ENCODE measurements at places on chromosomes 1 and 21.

GRCh38 chr1:110341146-110341871 is 2.1 kb downstream of the RBM15 start:
- DNase-seq, result no peak

DNA sequence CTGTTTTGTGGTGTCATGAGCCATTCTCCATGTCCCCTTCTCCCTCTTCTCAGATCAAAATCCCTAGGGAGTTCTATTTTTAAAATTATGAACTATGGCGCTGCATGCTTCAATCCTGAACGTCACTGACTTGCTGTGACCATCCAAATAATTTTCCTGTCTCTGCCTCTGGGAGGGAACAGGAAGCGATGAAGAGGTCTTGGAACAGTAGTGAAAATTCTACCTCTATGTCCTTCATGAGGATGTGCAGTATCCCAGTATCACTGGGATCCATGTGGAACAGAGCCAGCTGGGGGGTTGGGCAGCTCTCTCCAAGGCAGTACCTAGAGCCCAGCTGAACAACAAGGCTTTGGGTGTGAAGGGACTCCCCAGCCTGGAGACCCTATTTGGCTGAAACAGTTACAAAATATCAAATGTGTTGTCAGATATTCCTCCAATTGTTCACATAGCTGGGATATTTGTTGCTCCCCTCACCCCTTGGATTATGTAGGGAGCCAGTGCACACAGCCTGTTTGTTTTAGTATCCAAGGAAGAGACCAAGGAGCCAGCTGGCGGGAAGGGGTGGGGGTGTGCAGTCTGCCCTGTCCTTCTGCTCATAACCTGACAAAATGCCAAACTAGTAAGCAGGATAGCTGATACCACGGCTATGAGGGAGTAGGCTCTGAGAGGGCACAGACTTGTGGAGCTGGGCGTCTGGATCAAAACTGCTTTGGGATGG is 7.6 kb downstream of the DCLRE1B start:
- peak; percentile 56 for DNase-seq

GRCh38 chr1:66434096-66434495 is 99.9 kb upstream of the SGIP1 start:
- no peak for DNase-seq

- DNase-seq, result no peak
Measured at GRCh38 chr21:35451276-35451675, 402.2 kb upstream of the RUNX1 start.

DNA sequence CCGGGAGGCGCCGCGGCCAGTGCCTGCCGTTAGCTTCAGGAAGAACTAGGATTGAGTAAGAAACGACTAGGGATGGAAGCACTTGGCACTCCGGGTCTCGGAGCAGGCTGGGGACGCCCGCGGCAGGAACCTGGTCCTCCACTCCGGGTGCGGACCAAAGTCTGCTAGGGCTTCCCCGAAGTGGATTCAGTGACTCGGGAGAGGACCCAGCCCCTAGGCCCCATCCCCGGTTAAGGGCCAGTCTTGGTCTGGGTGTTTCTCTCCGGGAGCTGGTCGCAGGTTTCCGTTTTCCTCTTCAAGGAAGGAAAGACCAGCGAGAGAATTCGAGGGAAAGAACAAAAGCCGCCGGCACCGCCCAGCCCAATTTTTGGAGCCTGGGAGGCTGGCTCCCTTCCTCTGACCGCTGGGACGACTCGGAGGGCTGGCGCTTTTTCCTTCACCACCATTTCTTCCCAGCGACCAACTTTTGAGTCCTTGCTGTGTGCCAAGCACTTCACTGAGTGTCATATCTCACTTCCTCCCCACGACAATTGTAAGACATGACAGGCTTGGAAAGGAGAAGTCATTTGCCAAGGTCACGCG is 16.8 kb upstream of the STMN1 start:
- DNase-seq, result peak; percentile 56

GRCh38 chr1:91527781-91528180 is 27.1 kb downstream of the CDC7 start:
- DNase-seq, result no peak
